ENCODE measurements at places on chromosomes 4 and X.

DNA sequence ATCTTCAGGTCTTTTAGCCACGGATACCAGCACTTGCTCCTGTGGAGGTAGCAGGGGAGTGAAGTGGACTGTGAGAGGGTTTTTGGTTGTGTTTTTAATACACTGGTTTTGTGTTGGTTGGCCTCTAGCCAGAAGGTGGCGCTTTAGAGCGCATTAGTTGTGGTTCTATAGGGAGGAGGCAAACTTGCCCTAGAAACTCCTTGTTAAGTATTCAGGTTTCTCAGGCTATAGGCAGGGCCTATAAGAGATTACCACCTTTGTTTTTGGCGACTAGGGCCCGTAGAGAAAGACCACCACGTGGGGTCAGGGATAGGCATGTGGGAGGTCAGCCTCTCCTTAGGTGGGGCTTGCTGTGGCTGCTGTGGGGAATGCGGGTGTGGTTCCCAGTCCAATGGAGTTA lies 221.6 kb upstream of the SPANXN4 start:
- H3K4me1 ChIP-seq = no peaks in the 10 kb centered on the region
- no peak overlapping the region for H3K27ac ChIP-seq
- H3K36me3 ChIP-seq = no peaks in the 10 kb centered on the region
- DNase-seq = no peak

DNA sequence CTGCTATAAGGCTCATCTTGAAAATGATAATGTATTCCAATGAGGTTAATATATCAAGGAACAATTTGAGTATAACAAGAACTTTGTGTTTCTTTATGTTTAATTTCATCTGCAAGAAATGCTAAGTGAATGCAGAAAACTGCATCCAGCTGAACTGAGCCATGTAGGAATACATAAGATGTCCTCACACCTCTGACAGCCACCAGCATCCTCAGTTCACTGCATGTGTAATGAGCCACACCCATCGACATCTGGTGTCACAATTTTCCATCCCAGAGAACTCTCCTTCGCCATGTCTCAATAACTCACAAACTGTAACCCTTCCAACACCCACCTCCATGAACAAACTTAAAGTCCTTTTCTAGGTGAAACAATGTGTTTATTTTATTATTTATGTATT lies 3.3 kb upstream of the IL21 start:
- no peak overlapping the region for H3K4me3 ChIP-seq
- no peaks in the 10 kb centered on the region for H3K36me3 ChIP-seq
- H3K27me3 ChIP-seq = no peaks in the 10 kb centered on the region
- no peaks in the 10 kb centered on the region for H3K4me1 ChIP-seq

DNA sequence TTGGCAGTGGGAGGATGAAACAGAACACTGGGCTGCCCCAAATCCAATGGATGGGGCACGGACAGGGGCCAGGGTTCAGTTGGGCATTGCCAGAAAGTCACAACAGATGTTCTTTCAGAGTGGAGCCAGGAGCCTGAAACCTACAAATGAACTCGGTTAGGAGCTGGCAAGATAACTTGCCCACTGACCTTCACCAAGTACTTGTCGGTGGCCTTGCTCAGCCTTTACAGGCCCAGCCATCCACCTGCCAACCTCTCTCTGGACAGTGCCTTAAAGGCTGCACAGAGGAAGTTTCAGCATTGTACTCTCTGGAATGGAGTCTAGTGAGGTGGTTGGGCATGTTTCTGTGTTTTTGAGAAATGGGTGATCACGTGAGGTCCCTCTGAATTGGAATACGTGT lies 87.1 kb upstream of the USP9X start:
- no peak for DNase-seq
- no peak overlapping the region for H3K4me3 ChIP-seq
- peaks cover 11% of the 10 kb centered on the region for H3K4me1 ChIP-seq
- H3K27me3 ChIP-seq = no peaks in the 10 kb centered on the region
- no peak overlapping the region for H3K27ac ChIP-seq

DNA sequence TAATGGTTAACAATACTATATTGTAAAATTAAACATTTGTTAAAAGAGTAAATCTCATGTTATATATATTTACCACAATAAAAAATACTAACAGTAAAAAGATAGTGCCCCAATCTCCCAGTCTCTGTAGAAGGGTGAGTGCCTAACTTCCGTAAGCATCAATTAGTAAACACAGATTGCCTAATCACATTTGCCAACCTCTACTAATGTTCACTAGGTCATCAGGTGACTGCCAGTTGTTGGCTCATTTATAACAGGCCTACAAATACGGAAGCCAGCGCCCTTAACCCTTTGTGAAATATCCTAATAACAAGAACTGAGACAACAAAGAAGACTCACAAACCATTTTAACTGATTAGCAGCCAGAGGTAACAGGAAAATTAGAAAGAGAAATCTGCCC lies 345.1 kb downstream of the INPP4B start:
- no peak overlapping the region for H3K27ac ChIP-seq
- no peak overlapping the region for H3K4me3 ChIP-seq
- no peaks in the 10 kb centered on the region for H3K4me1 ChIP-seq
- no peaks in the 10 kb centered on the region for H3K27me3 ChIP-seq
- no peak for DNase-seq

- no peaks in the 10 kb centered on the region for H3K27me3 ChIP-seq
- H3K36me3 ChIP-seq = no peaks in the 10 kb centered on the region
- no peak overlapping the region for H3K27ac ChIP-seq
- H3K4me1 ChIP-seq = peaks cover 9% of the 10 kb centered on the region
Measured at GRCh38 chr4:39620551-39621313, 17.9 kb downstream of the SMIM14 start.

DNA sequence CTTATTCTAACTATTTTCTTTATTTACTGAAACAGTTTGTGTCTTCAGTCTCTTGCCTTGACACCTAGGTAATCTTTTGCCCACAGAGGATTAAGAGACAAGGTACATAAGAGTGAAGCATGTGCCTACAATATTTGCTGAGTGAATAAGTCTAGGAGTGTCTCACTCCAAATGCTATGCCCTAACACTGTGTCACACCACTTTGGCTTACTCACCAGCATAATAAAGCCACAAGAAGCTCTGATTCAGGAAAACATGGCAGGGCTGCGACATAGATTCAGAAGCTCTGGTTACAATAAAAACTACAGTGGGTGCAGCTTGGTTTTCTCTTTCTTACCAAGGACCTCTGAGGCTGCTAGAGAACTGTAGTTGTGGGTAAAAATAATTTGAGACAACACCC lies 127.1 kb downstream of the RBM46 start:
- DNase-seq = no peak
- H3K27me3 ChIP-seq = no peaks in the 10 kb centered on the region
- no peaks in the 10 kb centered on the region for H3K36me3 ChIP-seq
- H3K27ac ChIP-seq = no peak overlapping the region
- H3K4me3 ChIP-seq = no peak overlapping the region

DNA sequence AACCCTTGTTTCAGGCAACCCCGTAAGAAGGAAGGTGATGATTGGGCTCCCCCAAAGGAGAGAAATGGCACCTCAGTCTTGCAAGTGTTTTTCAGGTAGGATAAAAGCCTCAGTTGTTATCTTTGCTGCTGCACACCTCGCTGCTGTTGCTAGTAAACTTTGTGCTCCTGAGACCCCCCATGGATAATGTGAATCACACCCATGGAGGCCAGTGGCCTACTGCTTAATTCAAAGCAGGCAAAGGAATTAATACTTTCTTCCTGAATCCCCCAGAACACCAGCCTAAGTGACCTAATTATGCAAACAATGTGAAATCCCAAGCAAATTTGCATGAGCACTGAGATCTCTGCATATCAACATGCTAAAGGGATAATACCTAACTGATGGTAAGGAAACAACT lies 337.5 kb downstream of the GRIA2 start:
- H3K36me3 ChIP-seq = no peaks in the 10 kb centered on the region
- no peaks in the 10 kb centered on the region for H3K27me3 ChIP-seq
- no peaks in the 10 kb centered on the region for H3K4me1 ChIP-seq
- no peak for DNase-seq
- H3K27ac ChIP-seq = no peak overlapping the region

DNA sequence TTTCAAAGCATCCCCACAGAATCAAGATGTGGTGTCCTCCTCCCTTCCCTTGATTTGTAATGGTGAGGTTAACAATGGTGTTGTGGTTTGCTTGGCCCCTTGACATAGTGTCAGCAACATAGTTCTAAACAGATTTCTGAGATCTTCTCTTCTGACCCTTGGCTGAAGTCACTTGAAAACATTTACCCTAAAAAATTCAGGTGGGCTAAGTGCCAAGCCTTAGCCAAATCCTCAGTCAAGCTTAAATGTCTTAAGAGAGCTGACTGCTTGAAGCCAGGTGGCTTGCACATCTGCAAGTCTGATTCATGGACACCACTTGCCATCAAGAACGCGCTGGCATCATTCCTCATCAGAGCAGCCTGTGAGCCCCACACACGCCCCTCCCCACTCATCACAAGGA lies 173.2 kb downstream of the MGST2 start:
- H3K4me3 ChIP-seq = no peak overlapping the region
- H3K36me3 ChIP-seq = peaks cover 2% of the 10 kb centered on the region
- H3K27me3 ChIP-seq = peaks cover 14% of the 10 kb centered on the region

- no peak overlapping the region for H3K27ac ChIP-seq
- no peaks in the 10 kb centered on the region for H3K4me1 ChIP-seq
- H3K36me3 ChIP-seq = no peaks in the 10 kb centered on the region
- H3K27me3 ChIP-seq = peaks cover 2% of the 10 kb centered on the region
- no peak for DNase-seq
Measured at GRCh38 chrX:37607243-37607642, 35.8 kb downstream of the LANCL3 start.

- no peaks in the 10 kb centered on the region for H3K36me3 ChIP-seq
- H3K4me1 ChIP-seq = peaks cover 9% of the 10 kb centered on the region
- no peak overlapping the region for H3K4me3 ChIP-seq
- no peak for DNase-seq
- no peak overlapping the region for H3K27ac ChIP-seq
Measured at GRCh38 chrX:46130247-46130646, 415.0 kb downstream of the ZNF674 start.

DNA sequence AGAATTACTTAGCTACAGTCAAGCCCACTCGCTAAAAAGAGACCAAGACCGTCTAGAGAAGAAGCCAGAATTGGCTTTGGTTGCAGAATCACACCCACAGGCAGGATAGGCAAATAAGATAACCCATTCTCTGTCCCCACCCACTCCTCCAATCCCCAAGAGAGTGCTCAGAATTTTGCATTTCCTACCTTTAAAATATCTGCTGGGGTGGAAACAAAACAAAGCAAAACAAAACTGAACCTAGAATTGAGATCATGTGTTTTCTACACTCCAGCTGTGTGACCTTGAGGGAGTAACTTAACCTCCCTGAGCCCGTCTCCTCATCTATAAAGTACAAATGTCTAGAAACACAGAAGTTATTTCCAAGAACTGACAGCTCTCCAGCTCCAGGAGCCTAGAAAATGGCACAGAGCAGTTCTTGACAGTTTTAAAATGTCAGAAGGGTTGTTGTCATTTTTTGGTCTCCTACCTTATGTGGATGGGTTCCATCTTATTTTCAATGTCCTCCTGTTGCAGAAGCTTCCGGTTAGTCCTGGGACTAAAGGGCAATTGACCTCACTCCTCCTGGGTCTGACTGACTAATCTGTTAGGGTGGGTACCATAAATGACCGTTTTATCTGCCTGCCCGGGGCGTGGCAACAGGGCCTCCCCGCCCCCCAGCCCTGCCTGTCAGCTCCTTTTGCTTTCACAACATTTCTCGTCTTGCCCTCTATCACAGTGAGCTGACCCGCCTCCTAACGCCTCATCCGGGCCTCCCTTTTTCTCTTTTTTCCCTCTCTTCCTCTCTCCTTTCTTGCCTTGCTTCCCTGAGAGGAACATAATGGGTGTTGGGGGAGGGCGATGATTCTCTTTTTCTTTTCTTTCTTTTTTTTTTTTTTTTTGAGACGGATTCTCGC lies 114.0 kb downstream of the RBM47 start:
- H3K36me3 ChIP-seq = no peaks in the 10 kb centered on the region
- DNase-seq = no peak

- no peaks in the 10 kb centered on the region for H3K36me3 ChIP-seq
- no peak for DNase-seq
- peaks cover 45% of the 10 kb centered on the region for H3K27me3 ChIP-seq
- no peak overlapping the region for H3K27ac ChIP-seq
- H3K4me1 ChIP-seq = no peaks in the 10 kb centered on the region
Measured at GRCh38 chrX:109498434-109498833, 16.5 kb upstream of the GUCY2F start.

DNA sequence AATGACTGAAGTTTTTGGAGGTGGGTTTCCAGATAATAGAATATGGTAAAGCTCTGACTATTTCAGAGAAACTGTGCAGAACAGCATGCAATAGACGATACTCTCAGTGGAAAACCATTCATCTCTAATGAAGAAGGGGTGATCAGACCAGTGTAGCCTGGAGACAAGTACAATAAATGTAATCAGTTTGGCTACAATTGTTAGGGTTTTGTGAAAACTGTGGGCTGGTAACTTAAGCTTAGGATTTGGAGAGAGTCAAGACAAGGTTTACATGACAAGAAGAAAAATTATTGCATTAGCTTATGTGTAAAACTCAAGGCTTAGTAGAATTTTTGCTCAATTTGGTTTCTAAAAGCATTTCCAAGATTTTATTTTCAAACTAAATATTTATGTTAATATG lies 241.5 kb upstream of the ANKRD50 start:
- no peak for DNase-seq
- peaks cover 6% of the 10 kb centered on the region for H3K4me1 ChIP-seq
- H3K36me3 ChIP-seq = no peaks in the 10 kb centered on the region

- H3K27ac ChIP-seq = no peak overlapping the region
- peaks cover 3% of the 10 kb centered on the region for H3K27me3 ChIP-seq
- no peak overlapping the region for H3K4me3 ChIP-seq
- peaks cover 10% of the 10 kb centered on the region for H3K4me1 ChIP-seq
- peaks cover 3% of the 10 kb centered on the region for H3K36me3 ChIP-seq
Measured at GRCh38 chr4:7571701-7572100, 137.0 kb upstream of the PSAPL1 start.

GRCh38 chr4:40193578-40193977 lies 3.3 kb upstream of the RHOH start:
- H3K27ac ChIP-seq = no peak overlapping the region
- H3K27me3 ChIP-seq = no peaks in the 10 kb centered on the region
- DNase-seq = no peak
- no peak overlapping the region for H3K4me3 ChIP-seq
- H3K4me1 ChIP-seq = peaks cover 19% of the 10 kb centered on the region

DNA sequence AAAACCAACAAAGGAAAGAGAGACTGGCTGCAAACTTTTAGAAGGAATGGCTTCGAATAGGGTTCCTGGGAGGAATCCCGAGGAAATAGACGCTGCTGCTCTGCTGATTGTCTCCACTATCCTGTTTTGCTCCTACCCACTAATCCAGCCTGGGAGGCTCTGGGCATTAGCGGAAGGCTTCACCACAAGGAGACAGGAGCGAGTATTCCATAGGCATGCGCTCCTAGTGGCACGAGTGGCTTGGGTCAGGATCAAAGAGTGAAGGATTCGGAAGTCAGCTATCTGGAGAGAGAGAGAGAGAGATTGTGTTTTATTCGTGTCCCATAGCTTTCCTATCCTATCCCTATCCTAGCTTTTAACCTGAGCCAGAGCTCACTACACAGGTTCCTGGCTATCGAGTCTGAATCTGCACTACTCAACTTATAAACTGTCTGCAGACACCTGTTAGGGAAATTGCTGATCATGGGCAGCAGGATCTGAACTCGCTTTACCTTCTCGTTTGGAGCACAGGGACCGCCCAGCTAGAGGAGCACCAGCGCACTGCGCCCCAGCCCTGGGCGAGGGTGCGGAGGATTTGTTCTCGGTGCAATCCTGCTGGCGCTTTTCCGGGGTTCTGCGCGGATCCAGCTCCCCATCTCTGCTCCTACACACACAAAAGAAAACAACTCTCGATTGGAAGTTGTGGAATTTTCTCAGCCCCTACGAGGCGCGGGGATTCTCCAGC lies 740 bp upstream of the NPY2R start:
- peak; percentile 18 for DNase-seq
- H3K27ac ChIP-seq = no peak overlapping the region
- H3K4me3 ChIP-seq = peak overlapping the region; percentile 81
- H3K4me1 ChIP-seq = peaks cover 10% of the 10 kb centered on the region
